ENCODE measurements at places on chromosomes 11 and 22. TPM values are rescaled to one million over a fixed set of nuclear protein-coding genes. Genes with fewer than 3 reads are reported as not detected.
A peak's percentile ranks its signal among the peaks of the same experiment; 100 is the strongest.

- DNase-seq, result peak; percentile 36
These were observed at the start of gene SLC6A5 for GRCh38 chr11:20599221-20600019. TSS of gene SLC6A5 (plus strand) at chr11:20599608. CDS start at chr11:20599673, 65 bp downstream.

INS gene
- total RNA-seq, result not detected

SERPING1 gene
- 0.68 TPM for total RNA-seq

PDE2A gene
- total RNA-seq, result 0.37 TPM

DNA sequence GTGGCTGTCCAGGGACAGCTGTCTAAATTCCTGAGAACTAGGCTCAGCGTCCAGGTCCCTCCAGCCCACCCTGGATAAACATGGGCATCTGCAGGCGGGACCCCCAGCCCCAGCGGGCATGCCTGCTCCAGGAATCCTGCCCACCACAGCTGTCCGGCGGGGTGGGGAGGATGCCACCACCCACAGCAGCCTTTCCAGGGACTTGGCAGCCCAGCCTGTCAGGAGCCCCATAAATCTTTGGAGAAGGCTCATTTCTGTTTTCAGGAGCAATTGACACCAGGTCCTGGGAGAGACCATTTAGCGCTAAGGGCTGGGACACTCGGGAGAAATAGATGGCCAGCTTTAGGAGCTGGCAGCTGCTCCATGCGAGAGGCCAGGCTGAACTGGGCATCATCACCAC is 358.9 kb downstream of the CADM1 start:
- DNase-seq, result no peak

DNA sequence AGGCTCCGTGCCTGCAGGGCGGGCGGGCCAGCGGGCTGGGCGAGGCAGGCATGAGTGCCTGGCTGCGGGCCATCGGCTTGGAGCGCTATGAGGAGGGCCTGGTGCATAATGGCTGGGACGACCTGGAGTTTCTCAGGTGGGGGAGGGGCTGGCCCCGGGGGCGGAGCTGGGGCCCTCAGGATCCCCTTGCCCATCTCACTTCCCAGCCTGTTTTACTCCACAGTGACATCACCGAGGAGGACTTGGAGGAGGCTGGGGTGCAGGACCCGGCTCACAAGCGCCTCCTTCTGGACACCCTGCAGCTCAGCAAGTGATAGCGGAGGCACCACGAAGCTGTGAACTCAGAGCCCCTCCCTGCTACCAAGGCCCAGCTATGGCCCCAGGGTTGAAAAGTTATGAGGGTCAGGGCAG is 5.9 kb downstream of the PHOX2A start:
- DNase-seq, result peak; percentile 47

DNA sequence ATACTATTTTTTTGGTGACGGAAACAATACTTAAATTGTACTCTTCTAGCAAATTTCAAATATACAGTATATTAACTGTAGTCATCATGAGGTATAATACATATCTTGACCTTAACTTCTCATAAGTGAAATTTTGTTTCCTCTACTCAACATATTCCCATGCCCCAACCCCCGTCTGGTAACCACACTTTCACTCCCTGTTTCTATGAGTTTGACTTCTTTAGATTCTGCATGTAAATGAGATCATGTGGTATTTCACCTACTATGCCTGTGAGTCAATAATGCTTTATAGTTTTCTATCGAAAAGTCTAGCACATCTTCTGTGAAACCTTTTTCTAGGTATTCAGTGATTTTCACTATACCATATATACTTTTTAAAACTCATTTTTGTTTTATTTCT is 663.2 kb downstream of the CNTN5 start:
- no peak for DNase-seq

DNA sequence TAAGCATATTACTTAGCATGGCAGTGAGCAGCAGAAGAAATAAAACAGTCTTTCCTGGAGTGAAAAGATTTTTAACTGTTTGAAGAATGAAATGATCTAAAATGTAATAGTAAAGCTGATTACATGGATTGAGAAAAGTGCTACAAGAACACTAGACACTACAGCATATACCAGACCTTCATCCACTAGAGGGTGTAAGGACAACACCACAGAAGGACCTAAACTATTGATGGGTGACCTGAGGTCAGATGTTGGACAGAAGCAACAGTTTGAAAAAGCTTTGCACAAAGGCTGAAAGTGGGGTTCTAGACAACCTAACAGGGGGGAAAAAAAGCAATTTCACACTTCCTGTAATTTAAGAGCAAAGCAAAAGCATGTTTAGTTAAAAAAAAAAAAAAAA is 97.7 kb downstream of the RBFOX2 start:
- no peak for DNase-seq
